ENCODE measurements at places on chromosomes 1 and 21. TPM values are rescaled to one million over a fixed set of nuclear protein-coding genes. Genes with fewer than 3 reads are reported as not detected.

DNA sequence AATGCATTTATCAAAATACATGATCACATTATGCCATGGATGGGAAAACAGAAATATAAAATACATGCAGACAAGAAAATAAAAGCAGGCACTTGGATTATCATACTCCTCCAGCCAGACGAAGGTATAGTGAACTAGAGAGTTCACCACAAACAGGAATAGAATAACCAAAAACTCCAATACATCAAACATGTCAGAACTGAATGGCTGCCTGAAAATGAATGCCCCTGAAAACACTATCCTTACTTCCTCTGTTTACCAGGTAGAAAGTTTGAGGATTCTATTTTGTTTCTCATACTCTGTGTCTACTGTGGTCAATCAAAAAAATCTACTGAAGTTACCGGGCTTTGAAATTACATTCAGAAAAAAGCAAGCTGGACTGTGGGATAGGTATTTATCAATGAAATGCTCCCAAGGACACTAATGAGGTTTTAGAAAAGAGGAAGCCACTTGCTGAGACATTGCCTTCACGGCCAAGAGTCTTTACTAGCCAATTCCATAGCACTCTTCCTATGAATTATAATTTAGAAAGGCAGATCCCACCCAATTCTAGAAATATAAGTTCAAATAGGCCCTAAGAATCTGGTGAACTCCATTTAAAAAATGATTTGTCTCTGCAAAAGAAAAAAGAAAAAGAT lies 197.7 kb downstream of the SMYD3 start:
- H3K4me3 ChIP-seq = no peak overlapping the region
- H3K36me3 ChIP-seq = no peaks in the 10 kb centered on the region
- no peaks in the 10 kb centered on the region for H3K27me3 ChIP-seq
- no peak for DNase-seq

GRCh38 chr1:74690909-74691308 lies 17.3 kb upstream of the ERICH3 start:
- no peak overlapping the region for H3K27ac ChIP-seq
- peaks cover 8% of the 10 kb centered on the region for H3K4me1 ChIP-seq
- no peak overlapping the region for H3K4me3 ChIP-seq
- H3K27me3 ChIP-seq = no peaks in the 10 kb centered on the region
- DNase-seq = no peak

DNA sequence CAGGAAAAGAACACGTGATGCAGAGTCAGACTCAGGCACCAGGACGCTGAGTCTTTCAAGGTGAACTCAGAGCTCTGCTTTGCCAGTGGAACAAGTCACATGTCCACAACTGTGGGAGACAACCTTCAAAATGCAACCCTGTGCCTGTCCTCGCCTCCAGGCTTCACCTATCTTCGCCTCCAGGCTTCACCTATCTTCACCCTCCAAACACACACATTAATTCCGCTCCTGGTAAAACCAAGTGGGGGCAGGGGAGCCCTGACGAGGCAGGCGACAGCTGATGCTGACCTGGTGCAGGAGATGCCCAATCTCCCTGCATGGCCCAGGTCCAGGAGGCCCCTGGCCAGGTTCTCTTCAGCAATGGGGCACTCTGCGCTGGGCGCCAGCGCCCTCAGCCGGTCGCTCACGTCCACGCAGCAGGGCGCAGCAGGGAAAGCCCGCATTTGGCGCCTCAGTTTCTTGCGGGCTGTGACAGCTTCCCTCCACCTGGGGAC lies 28.0 kb upstream of the LSS start:
- no peaks in the 10 kb centered on the region for H3K27me3 ChIP-seq
- H3K4me1 ChIP-seq = no peaks in the 10 kb centered on the region
- H3K36me3 ChIP-seq = no peaks in the 10 kb centered on the region
- H3K4me3 ChIP-seq = no peak overlapping the region
- no peak overlapping the region for H3K27ac ChIP-seq

GRCh38 chr1:162371611-162372010 lies 5.0 kb downstream of the SPATA46 start:
- no peak overlapping the region for H3K27ac ChIP-seq
- H3K27me3 ChIP-seq = no peaks in the 10 kb centered on the region
- no peaks in the 10 kb centered on the region for H3K36me3 ChIP-seq
- peaks cover 7% of the 10 kb centered on the region for H3K4me1 ChIP-seq

GRCh38 chr1:67211589-67212563 lies 45.6 kb downstream of the IL23R start:
- no peaks in the 10 kb centered on the region for H3K27me3 ChIP-seq
- no peak overlapping the region for H3K4me3 ChIP-seq
- no peaks in the 10 kb centered on the region for H3K4me1 ChIP-seq
- DNase-seq = peak; percentile 70

DNA sequence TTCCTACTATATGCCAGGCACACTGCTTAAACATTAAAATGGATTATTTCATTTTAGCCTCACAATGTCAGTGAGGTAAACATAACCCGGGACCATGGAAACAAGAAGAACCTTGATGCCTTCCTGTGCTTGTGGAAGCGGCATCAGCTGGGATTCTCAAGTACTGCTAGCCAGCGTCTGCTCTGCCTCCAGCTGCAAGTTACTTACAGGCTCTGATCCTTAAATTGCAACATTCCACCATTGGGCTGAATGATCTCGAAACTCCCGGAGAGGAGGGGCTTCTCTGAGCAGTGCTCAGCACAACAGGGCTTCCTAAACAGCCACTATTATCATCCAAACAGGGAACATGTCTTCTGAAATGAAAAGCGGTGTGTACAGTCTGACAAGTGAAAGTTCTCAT lies 6.7 kb upstream of the MAN1C1 start:
- no peak overlapping the region for H3K4me3 ChIP-seq
- peaks cover 3% of the 10 kb centered on the region for H3K27me3 ChIP-seq
- H3K27ac ChIP-seq = no peak overlapping the region
- DNase-seq = peak; percentile 40
- no peaks in the 10 kb centered on the region for H3K36me3 ChIP-seq

DNA sequence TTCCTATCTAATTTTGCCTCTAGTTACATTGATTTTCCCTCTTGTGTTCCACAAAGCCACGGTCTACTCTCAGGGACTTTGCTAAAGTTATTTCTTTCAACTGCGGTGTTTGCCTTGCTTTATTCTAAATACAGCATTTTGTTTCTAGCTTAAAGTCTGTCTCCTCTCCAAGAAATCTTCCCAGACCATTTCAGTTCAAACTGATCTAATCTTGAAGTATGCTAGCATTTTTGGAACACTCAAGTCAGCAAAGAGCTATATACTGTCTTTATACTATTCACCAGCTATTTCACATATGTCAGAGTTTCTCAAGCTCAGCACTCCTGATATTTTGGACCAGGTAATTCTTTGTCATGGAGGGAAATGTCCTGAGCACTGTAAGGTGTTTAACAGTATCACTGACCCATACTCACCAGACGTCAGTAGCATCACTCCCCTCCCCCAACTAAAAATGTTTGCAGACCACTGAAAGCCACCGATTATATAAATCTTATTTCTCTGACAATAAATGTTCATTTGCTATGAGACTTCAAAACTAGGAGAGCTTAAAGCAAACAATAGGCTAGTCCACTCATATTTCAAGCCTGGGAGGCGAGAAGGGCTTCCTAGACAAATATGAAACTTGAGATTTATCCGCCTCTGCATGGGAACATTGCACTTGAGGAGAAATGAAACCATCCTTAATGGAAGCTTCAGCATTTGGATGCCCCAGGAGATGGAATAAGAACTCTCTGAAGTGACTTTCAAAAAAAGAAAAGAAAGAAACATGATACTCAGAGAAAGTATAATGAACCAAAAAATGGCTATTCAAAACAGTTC lies 81.1 kb downstream of the KIAA0319L start:
- DNase-seq = no peak
- H3K4me3 ChIP-seq = no peak overlapping the region
- peaks cover 4% of the 10 kb centered on the region for H3K36me3 ChIP-seq
- H3K27ac ChIP-seq = no peak overlapping the region

DNA sequence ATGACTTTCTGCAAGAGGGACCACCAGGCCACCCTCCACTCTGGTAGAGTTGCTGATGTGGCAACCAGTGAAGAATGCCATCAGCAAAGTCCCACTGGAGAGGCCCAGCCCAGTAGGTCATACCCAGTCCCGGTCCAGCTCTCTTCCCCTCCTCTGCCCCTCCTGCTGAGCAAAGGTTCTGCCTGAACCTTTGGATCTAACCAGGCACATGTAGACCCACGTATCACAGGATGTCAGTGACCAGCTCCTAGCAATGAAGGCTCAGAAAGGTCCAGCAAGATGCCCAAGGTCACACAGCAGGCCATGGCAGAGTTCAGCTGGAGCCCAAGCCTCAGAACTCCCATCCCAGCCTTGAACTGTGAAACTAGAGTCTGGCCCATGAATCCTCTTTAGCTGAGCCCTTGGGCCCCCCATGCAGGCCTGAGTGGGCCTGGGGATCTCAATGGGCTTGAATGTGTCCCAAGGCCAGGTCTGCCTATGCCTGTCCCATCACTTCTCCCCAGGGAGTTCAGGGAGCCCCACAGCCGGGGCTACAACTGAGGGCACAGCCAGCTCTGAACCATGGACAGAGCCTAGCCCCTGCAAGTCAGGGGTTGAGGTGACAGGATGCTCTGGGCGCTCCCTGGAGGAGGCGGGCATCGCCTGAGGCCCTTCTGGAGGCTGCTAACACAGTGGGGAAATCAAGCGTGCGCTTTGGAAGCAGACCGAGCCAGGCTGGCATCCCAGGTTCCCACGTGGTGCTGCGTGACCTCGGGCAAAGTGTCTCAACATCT lies 21.4 kb upstream of the PADI1 start:
- no peaks in the 10 kb centered on the region for H3K27me3 ChIP-seq
- H3K27ac ChIP-seq = no peak overlapping the region
- H3K4me1 ChIP-seq = no peaks in the 10 kb centered on the region
- H3K4me3 ChIP-seq = no peak overlapping the region
- no peaks in the 10 kb centered on the region for H3K36me3 ChIP-seq

DNA sequence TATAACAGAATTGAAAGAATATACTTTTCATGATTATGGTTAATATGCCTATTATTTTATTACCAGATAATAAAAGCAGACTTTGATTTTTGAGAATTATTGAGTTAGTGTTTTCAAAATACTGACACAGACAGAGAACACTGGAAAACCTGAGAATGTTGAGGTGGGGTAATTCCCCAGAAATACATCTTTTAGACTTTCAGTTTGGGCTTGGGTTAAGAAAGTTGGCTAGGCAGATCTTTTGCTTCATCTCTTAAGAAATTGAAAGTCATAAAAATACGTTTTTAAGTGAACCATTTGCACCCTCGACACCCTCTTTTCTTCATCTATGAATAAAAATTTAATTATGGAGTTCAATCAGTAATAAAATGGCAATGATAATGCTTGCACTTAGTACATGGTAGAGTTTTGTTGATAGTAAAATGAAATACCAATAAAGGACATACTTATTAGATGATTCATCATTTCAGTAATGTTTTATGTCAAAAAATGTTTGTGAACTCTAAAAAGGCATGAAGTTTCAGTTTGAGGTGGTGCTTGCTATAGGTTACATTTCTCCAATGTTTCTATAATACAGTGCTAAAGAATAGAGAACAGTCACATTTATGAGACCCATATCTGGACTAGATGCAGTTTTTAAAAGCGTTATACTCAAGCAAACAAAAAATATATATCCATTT lies 1.9 kb upstream of the SAMSN1 start:
- H3K36me3 ChIP-seq = no peaks in the 10 kb centered on the region
- no peak overlapping the region for H3K4me3 ChIP-seq
- H3K4me1 ChIP-seq = no peaks in the 10 kb centered on the region
- no peak for DNase-seq

- H3K27ac ChIP-seq = no peak overlapping the region
- H3K27me3 ChIP-seq = peaks cover 36% of the 10 kb centered on the region
- H3K36me3 ChIP-seq = no peaks in the 10 kb centered on the region
- no peaks in the 10 kb centered on the region for H3K4me1 ChIP-seq
- no peak overlapping the region for H3K4me3 ChIP-seq
Measured at GRCh38 chr1:157108448-157108847, 8.8 kb upstream of the ETV3L start.

DNA sequence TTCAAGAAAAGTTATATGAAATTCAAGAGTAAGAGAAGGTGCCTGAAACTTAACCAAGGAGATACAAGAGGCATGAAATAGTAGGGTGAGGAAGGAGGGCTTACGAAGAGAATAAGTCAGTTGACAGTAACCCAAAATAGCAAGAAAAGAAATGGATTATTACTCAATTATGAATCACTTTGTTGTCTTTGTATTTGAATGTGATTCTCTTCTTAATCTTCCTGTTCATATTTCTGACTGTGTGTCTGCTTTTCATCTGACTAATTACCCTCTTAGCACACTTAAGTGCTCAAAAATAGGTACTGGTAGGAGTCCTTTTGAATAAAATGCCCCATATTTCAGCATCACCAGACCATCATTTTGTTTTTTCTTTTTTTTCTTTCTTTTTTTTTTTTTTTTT lies 39.4 kb downstream of the GLMN start:
- H3K4me3 ChIP-seq = no peak overlapping the region
- no peaks in the 10 kb centered on the region for H3K27me3 ChIP-seq
- no peak for DNase-seq
- no peak overlapping the region for H3K27ac ChIP-seq

GRCh38 chr1:156461781-156462647 lies 38.6 kb downstream of the MEF2D start:
- no peaks in the 10 kb centered on the region for H3K27me3 ChIP-seq
- no peak overlapping the region for H3K4me3 ChIP-seq
- H3K27ac ChIP-seq = peak overlapping the region; percentile 46
- H3K36me3 ChIP-seq = no peaks in the 10 kb centered on the region
- no peak for DNase-seq
- peaks cover 4% of the 10 kb centered on the region for H3K4me1 ChIP-seq

DNA sequence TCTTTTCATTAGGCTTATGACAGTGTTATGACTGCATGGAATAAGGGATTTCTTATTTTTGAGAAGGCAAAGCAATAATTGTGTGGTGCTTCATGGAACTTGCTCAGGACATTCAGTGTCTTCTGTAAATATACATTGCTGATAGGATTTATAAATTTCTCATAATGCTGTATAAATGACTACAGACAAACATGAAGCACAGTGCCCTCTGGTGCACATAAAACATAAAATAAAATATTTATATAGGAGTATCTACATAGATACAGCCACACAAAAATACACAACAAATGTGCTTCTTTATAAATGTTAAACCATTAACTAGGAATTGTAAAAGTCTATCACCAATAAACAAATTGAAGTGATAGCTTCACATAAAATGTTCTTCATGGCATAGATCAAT lies 24.1 kb downstream of the BRINP3 start:
- H3K27ac ChIP-seq = no peak overlapping the region
- H3K4me1 ChIP-seq = no peaks in the 10 kb centered on the region
- no peak overlapping the region for H3K4me3 ChIP-seq
- H3K36me3 ChIP-seq = no peaks in the 10 kb centered on the region
- H3K27me3 ChIP-seq = no peaks in the 10 kb centered on the region

GRCh38 chr1:18582890-18583289 lies 47.8 kb upstream of the PAX7 start:
- H3K36me3 ChIP-seq = no peaks in the 10 kb centered on the region
- H3K27ac ChIP-seq = no peak overlapping the region
- H3K4me1 ChIP-seq = no peaks in the 10 kb centered on the region

- no peaks in the 10 kb centered on the region for H3K36me3 ChIP-seq
- peaks cover 33% of the 10 kb centered on the region for H3K4me1 ChIP-seq
- no peak overlapping the region for H3K4me3 ChIP-seq
- DNase-seq = peak; percentile 44
- H3K27me3 ChIP-seq = no peaks in the 10 kb centered on the region
Measured at GRCh38 chr1:158002022-158002630, 8.7 kb downstream of the KIRREL1 start.

Gene TMEM269
- total RNA-seq = 0.32 TPM

Gene S100A3
- total RNA-seq = 2.6 TPM

Gene CD1B
- total RNA-seq = not detected

Gene NUP210L
- total RNA-seq = 0.04 TPM

Gene SLC30A10
- total RNA-seq = 14.1 TPM

Gene ARHGAP29
- total RNA-seq = 22.3 TPM

Gene TSEN15
- 61.0 TPM for total RNA-seq

Gene CLCA1
- total RNA-seq = 42.9 TPM

Gene TMEM54
- total RNA-seq = 33.5 TPM
